ENCODE measurements at places on chromosomes 13 and 19.
A peak's percentile ranks its signal among the peaks of the same experiment; 100 is the strongest.

- DNase-seq, result no peak
Measured at GRCh38 chr19:5165697-5166019, 175.0 kb downstream of the PTPRS start.

DNA sequence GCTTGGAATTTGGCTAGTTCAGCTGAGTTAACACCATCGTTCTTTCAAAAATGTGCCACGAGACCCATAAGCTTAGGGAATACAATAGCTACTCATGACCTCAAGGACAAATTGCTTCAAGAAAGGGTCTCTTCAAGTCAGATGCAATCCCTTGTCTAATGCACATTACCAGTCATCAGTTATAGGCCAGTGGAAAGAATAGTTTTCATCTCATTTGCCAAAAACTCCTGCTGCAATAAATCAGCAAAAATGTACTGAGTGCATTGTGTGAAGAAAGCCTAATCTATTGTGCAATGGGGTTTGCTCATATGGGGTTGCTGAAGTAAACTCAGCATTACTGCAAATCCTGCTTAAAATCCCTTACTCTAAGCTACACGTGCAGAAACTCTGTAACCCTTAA is 208.3 kb upstream of the NBEA start:
- DNase-seq, result peak; percentile 76

DNA sequence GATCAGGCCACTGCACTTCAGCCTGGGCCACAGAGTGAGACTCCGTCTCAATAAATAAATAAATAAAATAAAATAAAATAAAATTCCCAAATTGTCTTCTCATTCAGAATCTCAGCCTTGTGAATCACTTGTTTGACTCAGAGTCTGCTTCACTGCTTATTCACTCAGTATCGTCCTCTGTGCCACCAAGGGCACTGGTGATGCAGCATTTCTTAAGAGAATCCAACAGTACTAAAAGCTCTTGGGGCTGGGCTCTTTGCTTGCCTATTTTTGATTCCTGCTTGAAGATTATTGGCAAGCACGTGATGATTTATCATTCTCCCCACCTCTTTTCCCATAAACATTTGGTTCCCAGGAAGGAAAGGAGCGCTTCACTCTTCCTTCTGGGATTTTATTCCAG is 54.8 kb upstream of the HMGB1 start:
- peak; percentile 52 for DNase-seq

DNA sequence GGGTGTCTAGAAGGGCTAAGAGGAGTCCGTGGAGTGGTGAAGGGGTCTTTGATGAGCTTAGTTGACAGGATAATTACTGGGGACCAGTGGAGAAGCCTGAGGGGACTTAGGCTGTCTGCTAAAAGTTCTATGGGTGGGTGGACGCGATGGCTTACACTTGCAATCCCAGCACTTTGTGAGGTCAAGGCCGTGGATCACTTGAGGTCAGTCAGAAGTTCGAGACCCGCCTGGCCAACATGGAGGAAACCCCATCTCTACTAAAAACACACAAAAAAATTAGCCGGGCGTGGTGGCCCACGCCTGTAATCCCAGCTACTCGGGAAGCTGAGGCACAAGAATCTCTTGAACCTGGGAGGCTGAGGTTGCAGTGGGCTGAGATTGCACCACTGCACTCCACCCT is 2.8 kb upstream of the GSK3A start:
- DNase-seq, result no peak

DNA sequence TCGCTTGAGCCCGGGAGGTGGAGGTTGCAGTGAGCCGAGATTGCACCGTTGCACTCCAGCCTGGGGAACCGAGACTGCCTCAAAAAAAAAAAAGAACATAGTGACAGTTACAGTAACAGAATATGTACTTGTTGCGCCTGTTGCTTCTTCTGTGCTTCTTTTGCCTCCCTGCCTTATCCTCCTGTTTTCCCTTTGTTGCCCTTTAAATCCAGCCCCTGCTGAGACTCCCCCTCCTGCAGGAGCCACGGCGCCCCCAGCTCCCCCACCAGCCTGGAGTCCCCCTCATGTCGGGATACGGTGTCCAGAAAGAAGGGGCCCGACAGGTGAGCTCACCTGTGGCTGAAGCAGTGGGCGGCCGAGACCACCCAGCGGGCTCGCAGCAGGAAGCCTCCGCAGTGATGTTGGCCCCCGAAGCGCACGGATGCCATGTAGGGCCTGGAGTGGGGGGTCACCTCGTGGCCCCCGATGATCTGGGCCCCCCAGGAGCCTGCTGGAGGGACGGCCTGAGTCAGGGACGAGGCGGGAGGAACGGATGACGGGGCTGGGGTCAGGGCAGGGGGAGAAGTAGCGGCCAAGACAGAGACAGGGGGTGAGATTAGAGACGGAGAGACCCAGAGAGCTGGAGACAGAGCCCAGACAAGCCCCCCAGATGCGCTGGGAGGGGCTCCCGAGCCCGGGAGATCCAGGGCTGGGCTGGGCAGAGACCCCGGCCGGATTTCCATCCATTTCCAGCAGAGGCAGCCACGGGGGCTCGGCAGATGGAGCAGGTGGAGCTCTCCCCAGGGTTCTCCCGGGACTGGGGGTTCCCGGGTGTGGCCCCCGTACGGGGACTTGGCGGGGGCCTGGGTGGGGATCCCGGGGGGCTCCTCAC is 536 bp downstream of the PRSS57 start:
- DNase-seq, result no peak

- DNase-seq, result no peak
Measured at GRCh38 chr13:92589955-92590354, 636.7 kb upstream of the GPC6 start.

DNA sequence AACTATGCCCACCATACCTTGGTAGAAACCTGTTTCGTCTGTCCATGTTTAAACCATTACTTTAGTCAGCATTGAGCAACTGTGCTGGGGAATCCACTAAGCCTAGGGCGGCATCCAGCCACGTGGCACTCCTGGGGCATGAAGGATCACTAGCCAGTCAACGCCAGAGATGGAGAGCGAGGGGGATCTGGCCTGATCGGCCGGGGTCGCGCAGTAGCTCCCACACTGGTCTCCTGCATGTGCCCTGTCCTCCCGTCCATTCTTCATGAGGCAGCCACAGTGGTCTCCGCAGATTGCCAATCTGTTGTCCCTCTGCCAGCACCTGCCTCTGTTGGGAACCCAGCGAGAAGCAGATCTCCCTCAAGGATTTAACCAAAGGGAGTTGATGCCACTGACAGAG is 109.4 kb downstream of the DPF1 start:
- DNase-seq, result no peak

GRCh38 chr19:6060600-6061375 is 49.5 kb downstream of the RFX2 start:
- DNase-seq, result peak; percentile 75

DNA sequence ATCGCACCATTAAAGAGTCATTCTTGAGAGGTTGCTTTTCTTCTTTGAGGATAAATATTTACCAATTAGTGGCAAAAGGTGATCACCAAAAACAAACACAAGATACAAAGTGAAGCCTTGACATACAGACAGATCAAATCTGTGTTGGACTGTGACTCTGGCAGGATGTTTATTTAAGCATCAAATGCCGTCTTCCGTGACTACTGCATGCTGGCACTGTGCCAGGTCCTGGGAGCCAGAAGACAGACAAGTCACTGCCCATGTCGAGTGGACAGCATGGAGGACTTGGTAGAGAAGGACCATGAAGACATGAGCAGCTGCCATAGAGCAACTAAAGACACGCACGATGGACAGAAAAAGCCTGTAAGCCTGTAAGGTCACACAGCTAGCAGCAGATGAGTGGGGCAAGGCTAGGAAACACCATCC is 92.8 kb upstream of the FARP1 start:
- no peak for DNase-seq

GRCh38 chr13:96428911-96429310 is 339.0 kb downstream of the HS6ST3 start:
- DNase-seq, result no peak

- DNase-seq, result no peak
Measured at GRCh38 chr19:2533686-2534422, 57.9 kb downstream of the GADD45B start.

GRCh38 chr13:103282571-103283450 is 216.6 kb upstream of the SLC10A2 start:
- peak; percentile 89 for DNase-seq

DNA sequence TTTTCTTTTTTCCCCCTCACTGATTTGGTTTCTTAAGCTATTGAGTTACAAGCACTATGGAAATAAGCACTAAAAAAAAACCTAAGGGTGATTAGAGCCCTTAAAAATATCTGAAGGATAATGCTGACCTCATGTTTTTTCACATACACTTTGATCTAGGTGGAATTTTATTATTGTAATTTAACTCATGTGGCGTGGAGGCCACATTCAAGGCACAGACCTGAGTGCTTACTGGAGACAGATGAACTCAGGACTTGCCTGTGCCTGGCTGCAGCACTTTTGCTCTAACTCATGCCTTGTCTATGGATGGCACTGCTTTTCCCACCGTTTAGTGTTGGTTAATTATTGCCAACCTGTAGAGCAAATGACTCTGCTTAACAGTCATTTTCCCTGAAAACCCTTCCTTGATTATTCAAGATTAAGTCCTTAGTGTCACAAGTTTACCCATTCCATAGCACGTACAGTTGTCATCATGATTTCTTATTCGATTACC is 541.4 kb downstream of the GPC6 start:
- DNase-seq, result no peak

DNA sequence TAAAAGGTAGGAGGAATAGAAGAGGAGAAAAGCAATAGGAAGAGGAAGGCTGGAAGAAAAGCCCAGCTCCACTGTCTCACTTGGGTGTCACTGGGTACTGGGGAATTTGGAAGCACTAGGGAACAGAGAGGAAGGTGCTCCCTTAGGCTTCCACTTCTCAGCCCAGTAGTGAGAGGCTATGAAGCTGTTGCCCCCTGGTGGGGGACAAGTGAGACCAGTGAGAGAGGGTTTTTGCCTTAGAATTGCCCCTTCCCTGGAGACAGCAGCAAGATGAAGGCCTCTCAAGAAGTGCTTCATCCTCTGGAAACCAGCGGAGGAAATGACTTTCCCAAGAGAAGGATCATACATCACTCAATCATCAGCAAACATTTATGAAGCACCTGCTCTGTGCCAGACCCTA is 4.7 kb upstream of the ZNF606 start:
- DNase-seq, result no peak

DNA sequence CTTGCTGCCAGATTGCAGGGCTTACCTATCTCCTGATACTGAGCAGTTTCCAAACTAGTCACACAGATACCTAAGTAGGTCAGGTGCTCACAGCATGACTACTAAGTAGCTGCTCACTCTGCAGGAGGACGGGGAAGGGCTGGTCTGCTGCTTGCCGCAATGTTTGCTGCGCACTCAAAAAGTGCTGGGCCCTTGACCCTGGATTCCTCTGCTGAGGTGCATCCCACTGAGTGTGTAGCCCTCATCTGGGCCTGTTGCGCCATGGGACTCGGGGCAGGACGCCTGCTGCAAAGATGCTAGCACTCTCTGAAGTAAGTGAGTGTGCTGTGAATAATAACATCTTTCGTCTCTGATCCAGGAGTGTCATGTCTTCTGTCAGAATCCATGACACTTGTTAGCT is 59.2 kb upstream of the MEDAG start:
- DNase-seq, result no peak

GRCh38 chr13:95156208-95156607 is 145.0 kb downstream of the ABCC4 start:
- DNase-seq, result peak; percentile 3

DNA sequence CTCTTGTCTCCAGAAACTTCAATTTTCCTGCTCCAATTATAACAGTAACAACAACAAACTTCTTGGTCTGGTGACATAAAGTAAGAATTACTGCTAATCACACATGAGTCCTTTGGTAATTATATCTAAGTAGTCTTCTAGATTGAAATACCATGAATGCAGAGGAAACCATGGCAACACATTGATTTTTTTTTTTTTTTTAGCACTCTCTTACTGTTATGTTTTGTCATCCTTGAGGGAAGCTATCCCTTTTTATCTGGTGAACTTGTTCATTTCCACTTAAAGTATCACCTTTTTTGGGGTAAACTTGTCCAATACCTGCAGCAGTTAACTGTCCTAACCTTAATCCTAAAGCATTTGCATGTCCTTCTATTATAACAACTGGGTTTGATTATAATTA is 256.3 kb downstream of the B3GLCT start:
- no peak for DNase-seq

DNA sequence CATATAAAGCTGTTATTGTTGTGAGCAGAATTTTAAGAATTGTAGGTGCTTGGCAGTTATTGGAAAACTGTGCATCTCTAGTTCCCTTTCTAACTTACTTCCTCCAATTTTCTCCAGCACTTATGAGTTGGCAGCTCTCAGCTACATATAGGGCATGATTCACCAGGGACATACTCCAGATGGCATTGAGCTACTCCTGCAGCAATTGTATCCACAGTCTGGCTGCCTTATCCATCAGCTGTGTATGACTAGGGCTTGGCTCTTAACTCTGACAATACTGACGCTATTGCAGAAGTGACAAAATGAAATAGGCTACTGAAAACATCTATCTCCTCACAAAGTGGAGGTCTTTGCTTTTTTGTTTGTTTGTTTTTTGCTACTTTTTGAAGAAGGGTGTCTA is 276.7 kb downstream of the POU4F1 start:
- DNase-seq, result no peak

GRCh38 chr13:51222686-51223559 is 725 bp downstream of the FAM124A start:
- no peak for DNase-seq

- DNase-seq, result no peak
Measured at GRCh38 chr19:45753548-45753947, 15.5 kb downstream of the SIX5 start.

- DNase-seq, result peak; percentile 77
Measured at GRCh38 chr13:110361365-110361911, 54.4 kb downstream of the COL4A2 start.

GRCh38 chr19:45558399-45558878 is 26.2 kb downstream of the OPA3 start:
- DNase-seq, result peak; percentile 16
